ENCODE measurements at places on chromosomes 6 and 20.
A peak's percentile ranks its signal among the peaks of the same experiment; 100 is the strongest.

DNA sequence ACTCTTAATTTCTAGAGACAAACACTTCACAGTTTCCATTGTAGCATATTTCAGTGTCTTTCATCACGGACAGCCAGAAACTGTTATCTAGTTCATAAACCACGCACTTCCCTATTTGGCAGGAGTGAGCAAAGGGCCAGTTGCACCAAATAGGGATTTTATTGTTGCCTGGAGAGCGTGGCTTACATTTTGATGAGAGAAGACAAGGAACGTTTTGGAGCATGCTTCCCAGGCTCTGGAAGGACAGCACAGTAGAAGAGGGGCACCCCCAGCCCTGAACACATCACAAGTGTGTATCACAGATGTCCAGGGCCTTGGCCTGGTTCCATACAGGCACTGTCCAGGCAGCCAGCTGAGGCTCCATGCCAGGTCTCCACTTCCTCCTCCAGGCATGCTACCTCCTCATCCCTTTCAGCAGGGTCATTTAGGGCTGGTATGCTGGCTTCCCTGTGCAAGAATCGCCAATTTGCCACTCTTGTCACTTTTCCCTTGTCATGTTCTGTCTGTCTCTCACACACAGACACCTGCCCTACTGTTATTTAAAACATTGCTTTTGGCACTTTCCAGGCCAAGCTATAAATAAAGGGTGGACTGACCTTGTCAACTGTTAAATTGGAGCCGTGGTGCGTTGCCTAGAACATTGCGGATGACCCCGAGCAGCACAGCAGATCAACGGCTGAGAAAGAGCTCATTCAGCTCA lies 235.0 kb upstream of the GMDS start:
- DNase-seq, result no peak

GRCh38 chr6:11161031-11161956 lies 49.8 kb upstream of the ERVFRD-1 start:
- DNase-seq, result no peak

GRCh38 chr6:170114956-170115855 lies 175.7 kb downstream of the DLL1 start:
- DNase-seq, result no peak

- no peak for DNase-seq
Measured at GRCh38 chr6:36920049-36920448, 34.3 kb downstream of the C6orf89 start.

DNA sequence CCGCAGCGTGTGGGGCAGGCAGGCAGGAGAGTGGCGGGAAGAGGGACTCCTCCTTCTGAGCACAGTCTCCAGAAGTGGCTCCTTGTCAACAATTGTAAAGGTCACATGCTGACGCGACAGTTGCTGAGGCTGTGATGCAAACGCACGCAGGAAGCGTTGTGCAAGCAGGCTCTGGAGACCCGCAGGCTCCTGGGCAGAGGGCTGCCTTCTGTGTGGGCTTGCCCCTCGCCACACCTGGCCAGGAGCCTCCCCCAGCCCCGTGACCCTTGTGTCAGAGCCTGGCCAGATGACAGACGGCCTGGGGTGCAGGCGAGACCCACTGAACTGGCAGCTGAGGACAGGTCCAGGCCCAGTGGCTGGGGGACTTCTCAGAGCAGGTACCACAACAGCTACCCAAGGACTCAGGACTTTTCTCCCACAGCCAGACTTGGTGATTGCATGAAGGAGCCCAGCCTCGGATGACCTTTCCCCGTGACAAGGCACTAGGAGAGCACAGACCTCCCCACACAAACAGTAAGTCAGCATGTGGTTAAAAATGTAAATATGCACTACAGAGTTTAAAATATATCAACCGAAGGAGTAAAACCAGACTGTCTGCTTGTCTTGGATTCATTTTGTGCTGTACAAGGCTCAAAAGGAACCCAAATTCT lies 222.1 kb upstream of the RREB1 start:
- no peak for DNase-seq

DNA sequence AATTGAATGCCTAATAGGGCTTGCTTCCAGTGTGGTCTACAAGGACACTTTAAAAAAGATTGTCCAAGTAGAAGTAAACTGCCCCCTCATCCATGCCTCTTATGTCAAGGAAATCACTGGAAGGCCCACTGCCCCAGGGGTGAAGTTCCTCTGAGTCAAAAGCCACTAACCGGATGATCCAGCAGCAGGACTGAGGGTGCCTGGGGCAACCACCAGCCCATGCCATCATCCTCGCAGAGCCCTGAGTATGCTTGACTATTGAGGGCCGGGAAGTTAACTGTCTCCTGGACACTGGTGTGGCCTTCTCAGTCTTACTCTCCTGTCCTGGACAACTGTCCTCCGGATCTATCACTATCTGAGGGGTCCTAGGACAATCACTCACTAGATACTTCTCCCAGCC lies 411.5 kb downstream of the TENT5A start:
- DNase-seq, result no peak

- no peak for DNase-seq
Measured at GRCh38 chr6:51571168-51571567, 516.2 kb downstream of the PKHD1 start.

DNA sequence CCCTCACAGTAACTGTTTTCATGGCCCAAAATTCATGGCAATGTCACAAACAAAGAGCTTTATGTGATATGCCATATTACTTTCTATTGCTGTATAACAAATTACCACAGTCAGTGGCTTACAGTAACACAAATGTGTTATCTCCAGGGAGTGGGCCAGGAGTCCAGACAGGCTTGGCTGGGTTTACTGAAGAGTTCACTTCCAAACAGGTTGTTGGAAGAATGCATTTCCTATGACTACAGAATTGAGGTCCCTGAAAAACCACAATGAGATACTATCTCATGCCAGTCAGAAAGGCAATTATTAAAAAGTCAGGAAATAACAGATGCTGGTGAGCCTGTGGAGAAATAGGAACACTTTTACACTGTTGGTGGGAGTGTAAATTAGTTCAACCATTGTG lies 431.9 kb downstream of the PKHD1 start:
- DNase-seq, result no peak

- no peak for DNase-seq
Measured at GRCh38 chr6:101178748-101179147, 214.8 kb upstream of the GRIK2 start.

DNA sequence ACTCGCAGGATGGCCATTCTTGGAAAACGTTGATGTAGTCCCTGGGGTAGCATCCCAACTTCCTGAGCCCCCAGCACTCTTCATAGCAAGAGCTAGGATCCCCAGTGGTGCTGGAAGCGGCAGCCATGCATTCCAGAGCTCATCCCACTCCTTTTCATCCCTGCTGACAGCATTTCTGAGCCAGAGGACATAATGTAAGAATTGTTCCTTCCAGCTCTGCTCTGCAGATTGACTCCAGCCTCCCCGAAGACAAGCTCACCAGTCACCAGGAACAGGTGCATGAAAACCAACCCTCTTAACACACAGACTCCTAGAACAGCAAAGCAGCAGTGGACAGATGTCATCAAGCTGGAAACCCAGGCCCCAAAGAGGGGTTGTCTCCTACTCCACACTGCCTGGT lies 3.8 kb downstream of the SLC13A3 start:
- DNase-seq, result no peak

- no peak for DNase-seq
Measured at GRCh38 chr6:165146456-165146855, 162.9 kb downstream of the C6orf118 start.

- no peak for DNase-seq
Measured at GRCh38 chr6:160013987-160014868, 45.3 kb downstream of the IGF2R start.

DNA sequence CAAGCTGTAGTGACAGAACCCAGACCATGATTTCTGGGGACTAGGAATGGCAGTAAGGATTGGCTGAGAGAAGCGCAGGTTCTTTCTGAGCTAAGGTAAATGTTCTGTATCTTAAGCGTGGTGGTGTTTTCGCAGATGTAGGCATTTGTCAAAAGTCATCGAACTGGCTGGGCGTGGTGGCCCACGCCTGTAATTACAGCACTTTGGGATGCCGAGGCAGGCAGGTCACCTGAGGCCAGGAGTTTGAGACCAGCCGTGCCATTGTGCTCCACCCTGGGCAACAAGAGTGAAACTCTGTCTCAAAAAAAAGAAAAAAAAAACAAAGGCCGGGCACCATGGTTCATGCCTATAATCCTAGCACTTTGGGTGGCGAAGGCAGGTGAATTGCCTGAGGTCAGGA lies 40.7 kb upstream of the EYA2 start:
- no peak for DNase-seq

DNA sequence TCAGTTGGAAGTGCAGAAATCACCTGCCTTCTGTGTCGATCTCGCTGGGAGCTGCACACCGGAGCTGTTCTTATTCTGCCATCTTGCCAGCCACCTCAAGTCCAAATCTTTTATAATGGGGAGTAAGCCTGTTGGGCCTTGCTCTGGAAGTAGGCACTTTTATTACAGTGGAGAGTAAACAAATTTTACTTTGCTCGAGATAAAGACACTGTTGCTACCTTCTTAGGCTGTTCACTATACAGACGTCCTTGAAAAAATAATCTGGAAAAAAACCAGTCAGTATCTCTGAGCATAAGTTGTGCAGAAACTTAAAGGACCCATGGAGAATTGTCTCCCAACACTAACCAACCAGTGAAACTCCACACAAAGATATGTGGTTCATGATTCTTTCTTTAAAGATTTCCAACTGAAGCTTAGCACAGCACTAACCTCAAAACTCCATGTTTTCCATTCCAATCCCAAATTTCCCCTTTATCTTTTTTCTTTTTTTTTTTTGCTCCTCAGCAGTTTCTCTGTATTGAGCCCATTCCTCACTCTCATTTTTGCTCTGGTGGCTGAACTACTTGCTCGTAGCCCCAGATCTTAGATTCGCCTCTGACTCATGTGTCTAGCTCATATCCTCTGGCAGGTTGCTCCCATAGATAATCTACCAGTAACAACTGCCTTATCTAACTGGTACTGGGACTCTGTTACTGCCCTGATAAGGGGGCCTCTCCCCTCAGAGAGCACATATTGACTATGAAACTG lies 34.3 kb upstream of the COL9A1 start:
- DNase-seq, result no peak

- no peak for DNase-seq
Measured at GRCh38 chr20:58985656-58986055, 4.6 kb downstream of the NELFCD start.

DNA sequence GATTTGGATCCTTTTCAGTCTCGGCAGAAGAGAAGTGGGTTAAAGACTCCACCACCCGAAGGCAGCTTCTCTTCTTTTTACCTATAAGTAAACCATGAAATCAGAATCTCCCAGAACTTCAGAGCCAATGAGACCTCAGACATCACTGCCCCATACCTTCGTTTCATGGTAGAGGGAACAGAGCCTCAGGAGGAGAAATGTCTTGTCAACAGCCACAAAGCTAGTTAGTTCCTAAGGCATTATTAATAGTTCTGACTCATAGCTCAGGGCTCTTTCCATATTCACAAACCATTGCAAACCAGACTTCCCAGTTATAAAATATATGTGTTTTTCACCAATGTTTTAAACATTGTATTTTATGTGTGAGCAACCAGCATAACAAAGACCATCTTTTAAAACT lies 118.7 kb upstream of the RIPOR2 start:
- no peak for DNase-seq

DNA sequence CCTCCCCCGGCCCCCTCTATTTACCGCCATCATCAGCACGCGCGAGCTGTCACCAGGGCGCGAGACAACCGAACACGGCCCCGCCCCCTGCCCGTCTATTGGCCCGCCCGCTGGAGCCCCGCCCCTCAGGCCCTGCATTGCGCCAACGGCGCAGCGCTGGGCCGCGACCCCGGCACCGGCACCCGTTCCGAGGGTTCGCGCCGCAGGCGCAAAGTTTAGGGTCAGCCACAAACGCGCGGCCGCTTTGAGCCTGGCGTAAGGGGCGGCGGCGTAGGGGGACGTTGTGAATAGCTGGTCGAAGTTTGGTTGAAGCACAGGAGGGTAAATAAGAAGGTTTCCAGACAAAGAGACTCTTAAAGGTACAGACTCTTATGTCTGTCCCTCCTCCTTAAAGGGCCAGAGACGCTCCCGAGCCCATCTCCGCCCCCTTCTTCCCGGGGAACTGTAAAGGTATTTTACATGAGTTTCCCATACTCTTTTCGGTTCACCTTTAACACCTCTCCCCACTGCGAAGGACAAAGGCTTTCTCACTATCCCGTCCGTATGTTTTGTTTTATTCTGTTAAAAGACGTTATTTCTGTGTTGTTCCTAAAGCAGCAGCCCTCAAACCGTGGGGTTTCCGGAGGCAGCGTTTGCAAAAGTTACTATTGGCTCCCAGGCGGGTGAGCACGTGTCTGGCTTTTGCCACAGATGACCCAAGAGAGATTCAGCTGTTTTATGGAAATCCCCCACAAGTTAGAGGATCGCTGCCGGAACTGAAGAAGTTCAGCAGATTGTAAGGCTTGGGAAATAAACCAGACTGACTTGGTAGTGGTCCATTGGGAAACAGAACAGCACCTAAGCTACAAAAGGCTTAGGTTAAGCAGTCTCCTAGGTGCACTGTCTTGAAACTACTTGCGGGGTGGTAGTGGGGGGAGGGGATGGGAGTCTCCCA lies at the start of gene USP49:
USP49 (minus strand) TSS at position 76 of the 934 bp plus-strand sequence. CDS start 88,392 bp downstream, outside the sequence.
- peak; percentile 44 for DNase-seq

- DNase-seq, result no peak
Measured at GRCh38 chr6:30761791-30762429, 17.6 kb upstream of the IER3 start.

- no peak for DNase-seq
Measured at GRCh38 chr6:8889514-8889913, 454.2 kb upstream of the SLC35B3 start.

- DNase-seq, result no peak
Measured at GRCh38 chr6:147390909-147391536, 117.5 kb upstream of the SAMD5 start.
